Stimulated activated CD4-positive, alpha-beta T cell treated with anti-CD3 and anti-CD28 coated beads, Interleukin-1b, Interleukin-23, amount 100 ng/mL, for 1 hour (primary cell): ENCODE measurements at places on chromosomes 11 and 22.

- no peak for DNase-seq
Observed at GRCh38 chr11:117200813-117201657, 1.9 kb downstream of the TAGLN start.

- DNase-seq, result no peak
Observed at GRCh38 chr22:35135165-35135564, 69.2 kb downstream of the ISX start.

DNA sequence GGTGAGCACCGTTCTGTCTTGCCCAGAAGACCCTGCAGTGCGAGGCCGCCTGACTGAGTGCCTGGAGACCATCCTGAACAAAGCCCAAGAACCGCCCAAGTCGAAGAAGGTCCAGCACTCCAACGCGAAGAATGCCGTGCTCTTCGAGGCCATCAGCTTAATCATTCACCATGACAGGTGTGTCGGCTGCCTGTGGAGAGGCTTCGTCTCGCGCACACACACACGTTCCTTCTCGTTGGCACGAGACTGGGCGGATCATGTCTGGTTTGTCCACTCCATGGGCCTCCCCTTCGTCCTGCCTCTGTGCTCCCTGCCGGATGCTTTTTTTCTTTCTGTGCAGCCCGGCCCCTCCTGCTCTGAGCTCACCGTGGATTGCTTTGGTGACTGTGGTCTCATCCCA lies 51.1 kb downstream of the MUC6 start:
- DNase-seq, result no peak

DNA sequence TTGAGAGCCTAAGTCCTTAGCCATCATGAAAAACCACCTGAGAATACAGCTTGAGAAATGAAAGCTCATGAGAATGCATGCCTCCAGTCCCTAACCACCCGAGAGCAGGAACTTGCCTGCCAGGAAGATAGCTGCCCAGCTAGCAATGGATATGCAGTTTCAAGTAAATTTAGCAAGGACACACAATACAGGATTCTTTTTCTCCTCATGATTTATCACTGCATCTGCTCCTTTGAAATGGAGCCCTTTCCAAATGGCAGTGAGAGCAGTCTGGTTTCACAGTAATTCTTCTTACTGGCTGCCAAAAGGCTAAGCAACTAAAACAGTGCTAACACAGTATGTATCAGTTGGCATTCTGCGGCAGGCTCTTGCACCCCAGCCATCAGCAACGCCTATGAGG lies 109.9 kb downstream of the MICAL3 start:
- DNase-seq, result no peak

DNA sequence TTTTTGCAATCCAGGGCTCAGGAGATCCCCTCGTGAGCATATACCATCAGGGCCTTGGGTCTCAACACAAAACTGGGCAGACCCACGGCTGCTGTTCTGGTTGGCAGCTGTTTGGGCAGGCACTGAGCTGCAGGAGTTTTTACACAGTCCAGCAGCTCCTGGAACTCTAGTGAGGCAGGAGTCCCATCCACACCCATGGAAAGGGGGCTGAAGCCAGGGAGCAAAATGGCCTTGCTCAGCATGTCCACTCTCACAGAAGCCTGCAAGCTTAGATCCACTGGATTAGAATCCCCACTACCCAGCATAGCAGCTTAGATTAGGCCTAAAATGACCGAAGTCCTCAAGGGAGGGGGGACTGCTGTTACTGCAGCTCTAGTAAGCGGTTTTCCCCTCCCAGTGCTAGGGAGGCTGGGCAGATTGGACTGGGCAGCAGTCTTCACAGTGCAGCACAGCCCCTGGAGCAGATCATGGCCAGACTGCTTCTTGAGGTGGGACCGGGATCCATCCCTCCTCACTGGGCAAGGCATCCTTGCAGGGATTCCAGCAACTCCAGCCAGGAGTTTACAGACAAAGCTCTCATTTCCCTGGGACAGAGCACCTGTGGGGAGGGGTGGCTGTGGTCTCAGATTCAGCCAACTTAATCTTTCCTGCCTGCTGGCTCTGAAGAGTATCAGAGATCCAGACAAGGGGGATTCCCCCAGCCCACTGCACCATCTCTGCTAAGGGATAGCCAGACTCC lies 36.4 kb upstream of the CARD16 start:
- DNase-seq, result no peak

DNA sequence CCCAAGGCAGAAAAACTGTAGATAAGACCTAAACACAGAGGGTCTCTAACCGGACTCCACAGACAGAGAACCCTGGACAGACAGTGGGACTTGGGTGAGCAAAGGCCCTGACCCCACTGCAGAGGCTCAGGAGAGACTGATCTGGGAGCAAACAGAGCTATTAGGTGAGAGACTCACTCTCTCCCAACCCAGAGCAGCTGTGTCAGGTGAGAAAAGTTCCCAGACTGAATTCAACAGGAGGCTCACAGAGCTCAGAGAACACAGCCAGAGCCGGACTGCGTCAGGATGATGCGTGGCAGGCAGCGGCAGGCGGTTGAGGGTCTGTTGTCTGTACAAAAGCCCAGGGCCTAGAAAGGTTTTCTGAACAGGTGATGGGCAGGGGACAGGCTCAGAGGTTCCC lies 5.5 kb downstream of the RFPL2 start:
- DNase-seq, result no peak
